ENCODE measurements at places on chromosomes 7 and 10.
A peak's percentile ranks its signal among the peaks of the same experiment; 100 is the strongest.

- H3K27ac ChIP-seq = no peak overlapping the region
- peaks cover 2% of the 10 kb centered on the region for H3K27me3 ChIP-seq
- DNase-seq = no peak
- no peak overlapping the region for H3K4me3 ChIP-seq
- no peaks in the 10 kb centered on the region for H3K36me3 ChIP-seq
- peaks cover 21% of the 10 kb centered on the region for H3K4me1 ChIP-seq
Measured at GRCh38 chr10:96292971-96293920, 11.0 kb upstream of the DNTT start.

GRCh38 chr7:27094304-27095049 is 1.3 kb downstream of the HOXA1 start:
- no peaks in the 10 kb centered on the region for H3K36me3 ChIP-seq
- no peak for DNase-seq
- no peak overlapping the region for H3K27ac ChIP-seq
- peaks cover 88% of the 10 kb centered on the region for H3K27me3 ChIP-seq
- H3K4me3 ChIP-seq = peak overlapping the region; percentile 81

GRCh38 chr10:23742807-23743206 is 303.9 kb downstream of the OTUD1 start:
- no peak for DNase-seq
- H3K4me1 ChIP-seq = no peaks in the 10 kb centered on the region
- no peak overlapping the region for H3K4me3 ChIP-seq
- no peaks in the 10 kb centered on the region for H3K36me3 ChIP-seq

DNA sequence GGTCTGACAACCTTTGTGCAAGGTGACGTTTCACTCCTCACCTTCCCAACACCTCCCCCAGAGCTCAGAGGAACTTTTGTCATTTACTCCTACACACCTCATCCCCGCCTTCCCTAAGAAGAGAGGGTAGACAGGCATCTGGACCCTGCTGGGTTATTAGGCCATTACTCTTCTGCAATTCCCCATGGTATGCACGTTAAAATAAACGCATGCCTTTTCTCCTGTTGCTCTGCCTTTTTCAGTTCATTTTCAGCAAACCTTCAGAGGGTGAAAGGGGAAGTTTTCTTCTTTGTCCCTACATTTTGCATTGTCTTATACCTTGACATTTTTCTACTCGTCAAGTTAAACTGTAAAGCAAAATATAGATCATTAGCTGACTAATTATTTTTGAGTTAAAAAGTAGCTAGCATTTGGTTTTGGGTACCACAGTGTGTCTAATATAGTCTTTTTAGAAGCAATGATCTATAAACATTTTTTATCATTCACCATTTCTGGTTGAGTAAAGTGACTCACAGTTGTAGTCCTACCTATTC is 10.5 kb upstream of the EDRF1 start:
- DNase-seq = no peak
- no peaks in the 10 kb centered on the region for H3K36me3 ChIP-seq
- no peak overlapping the region for H3K4me3 ChIP-seq
- no peaks in the 10 kb centered on the region for H3K27me3 ChIP-seq
- no peak overlapping the region for H3K27ac ChIP-seq
- H3K4me1 ChIP-seq = no peaks in the 10 kb centered on the region

- no peaks in the 10 kb centered on the region for H3K27me3 ChIP-seq
- no peak overlapping the region for H3K4me3 ChIP-seq
- no peak for DNase-seq
- H3K36me3 ChIP-seq = no peaks in the 10 kb centered on the region
- no peak overlapping the region for H3K27ac ChIP-seq
Measured at GRCh38 chr10:121440461-121440860, 157.8 kb downstream of the FGFR2 start.

- H3K4me1 ChIP-seq = peaks cover 9% of the 10 kb centered on the region
- H3K4me3 ChIP-seq = no peak overlapping the region
- DNase-seq = no peak
- no peak overlapping the region for H3K27ac ChIP-seq
- H3K27me3 ChIP-seq = no peaks in the 10 kb centered on the region
- H3K36me3 ChIP-seq = no peaks in the 10 kb centered on the region
Measured at GRCh38 chr10:16927546-16927945, 110.3 kb upstream of the RSU1 start.

- peak overlapping the region; percentile 61 for H3K27ac ChIP-seq
- no peaks in the 10 kb centered on the region for H3K27me3 ChIP-seq
- H3K4me1 ChIP-seq = peaks cover 68% of the 10 kb centered on the region
- peak overlapping the region; percentile 57 for H3K4me3 ChIP-seq
Measured at GRCh38 chr7:36777062-36777461, 52.8 kb upstream of the AOAH start.

DNA sequence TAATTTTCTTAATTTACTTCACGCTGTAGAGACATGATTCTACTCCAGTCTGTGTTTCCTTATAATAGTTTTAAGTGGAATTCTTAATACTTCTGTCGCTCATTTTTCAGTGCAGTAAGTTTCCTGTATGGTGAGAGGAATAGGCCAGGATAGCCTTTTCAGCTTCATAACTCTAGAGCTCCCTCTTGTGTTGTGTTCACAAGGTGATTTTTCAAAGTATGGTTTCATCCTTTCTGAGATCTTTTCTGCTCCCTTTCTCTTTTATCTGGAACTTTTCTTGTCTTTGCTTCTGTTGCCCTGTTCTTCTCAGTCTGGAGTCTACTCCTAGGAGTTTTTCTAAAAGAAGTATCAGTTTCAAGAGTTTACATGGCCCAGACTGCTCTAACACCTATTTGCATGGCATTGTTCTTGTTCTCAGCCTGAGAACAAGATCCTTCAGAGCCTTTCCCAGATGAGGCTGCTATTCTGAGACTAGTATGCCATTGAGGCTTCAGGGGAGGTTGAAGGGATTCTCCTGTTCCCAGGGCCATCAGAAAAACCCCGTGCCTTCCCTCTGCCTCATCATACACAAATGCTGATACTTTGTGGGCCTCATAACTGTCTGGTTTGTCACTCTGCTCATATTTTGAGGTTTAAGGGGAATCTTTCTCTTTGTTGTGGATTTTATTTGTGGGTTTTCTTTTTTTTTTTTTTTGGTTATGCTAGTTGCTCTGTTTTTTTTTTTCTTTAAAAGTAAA is 21.8 kb downstream of the NET1 start:
- no peak for DNase-seq
- H3K27ac ChIP-seq = no peak overlapping the region
- H3K4me3 ChIP-seq = no peak overlapping the region
- H3K36me3 ChIP-seq = peaks cover 12% of the 10 kb centered on the region
- H3K4me1 ChIP-seq = peaks cover 6% of the 10 kb centered on the region

GRCh38 chr10:93680412-93681047 is 21.9 kb downstream of the FRA10AC1 start:
- DNase-seq = no peak
- H3K36me3 ChIP-seq = peaks cover 18% of the 10 kb centered on the region
- no peak overlapping the region for H3K4me3 ChIP-seq

DNA sequence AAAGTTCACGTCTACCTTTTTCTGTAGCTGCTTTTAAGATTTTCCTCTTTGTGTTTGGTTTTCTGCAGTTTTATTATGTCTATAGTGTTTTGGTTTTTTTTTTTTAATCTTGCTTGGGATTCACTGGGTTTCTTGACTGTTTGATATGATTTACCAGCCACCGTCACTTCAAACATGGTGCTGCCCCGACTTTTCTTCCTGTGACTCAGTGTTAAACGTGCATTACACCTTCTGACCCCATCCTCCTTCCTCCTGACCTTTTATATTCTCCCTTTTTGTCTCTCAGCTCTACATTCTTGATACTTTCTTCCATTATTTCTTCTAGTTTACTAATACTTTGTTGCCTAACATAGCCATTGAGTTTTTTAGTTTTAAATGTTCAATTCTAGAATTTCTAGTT is 61.5 kb downstream of the GNA12 start:
- peak overlapping the region; percentile 56 for H3K27ac ChIP-seq
- DNase-seq = no peak
- peaks cover 15% of the 10 kb centered on the region for H3K36me3 ChIP-seq
- peak overlapping the region; percentile 16 for H3K4me3 ChIP-seq

GRCh38 chr10:14550471-14550981 is 219.8 kb upstream of the FRMD4A start:
- no peaks in the 10 kb centered on the region for H3K27me3 ChIP-seq
- H3K36me3 ChIP-seq = peaks cover 52% of the 10 kb centered on the region

DNA sequence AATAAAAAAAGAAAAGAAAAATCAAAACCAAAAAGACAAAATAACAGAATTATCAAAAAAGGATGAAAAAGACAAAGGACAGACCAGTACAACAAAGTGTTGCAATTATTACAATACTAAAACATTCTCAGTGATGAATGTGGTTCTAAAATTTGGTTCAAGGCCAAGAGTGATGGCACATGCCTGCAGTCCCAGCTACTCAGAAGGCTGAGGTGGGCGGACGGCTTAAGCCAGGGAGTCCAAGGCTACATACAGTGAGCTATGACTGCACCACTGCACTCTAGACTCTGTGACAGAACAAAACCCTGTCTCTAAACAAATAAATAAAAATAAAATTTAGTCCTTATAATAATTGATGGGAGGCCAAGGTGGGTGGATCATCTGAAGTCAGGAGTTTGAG is 14.5 kb downstream of the BAZ1B start:
- H3K27ac ChIP-seq = no peak overlapping the region
- H3K27me3 ChIP-seq = no peaks in the 10 kb centered on the region
- H3K36me3 ChIP-seq = peaks cover 64% of the 10 kb centered on the region
- H3K4me3 ChIP-seq = no peak overlapping the region
- no peak for DNase-seq

DNA sequence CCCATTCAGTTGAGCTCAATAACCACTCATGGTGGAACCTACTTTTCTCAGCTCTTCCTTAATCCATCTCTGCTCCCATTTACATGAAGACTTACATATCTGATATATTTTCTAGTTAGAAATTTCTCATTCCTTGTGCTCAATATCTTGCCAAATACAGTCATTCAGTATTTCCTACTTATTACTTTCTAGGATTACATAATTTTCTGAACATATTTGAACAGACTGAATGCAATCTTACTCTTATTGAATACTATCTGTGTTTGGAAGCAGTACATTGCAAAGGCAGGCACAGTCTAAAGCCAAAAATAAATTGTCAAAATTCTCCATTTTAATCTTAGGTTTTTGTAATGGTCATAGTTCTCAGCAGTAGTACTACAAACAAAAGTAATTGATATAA is 126.0 kb downstream of the GNAI1 start:
- DNase-seq = no peak
- H3K4me1 ChIP-seq = peaks cover 2% of the 10 kb centered on the region
- H3K4me3 ChIP-seq = no peak overlapping the region
- H3K27ac ChIP-seq = no peak overlapping the region
- H3K36me3 ChIP-seq = no peaks in the 10 kb centered on the region

- H3K4me3 ChIP-seq = no peak overlapping the region
- no peak for DNase-seq
- H3K27me3 ChIP-seq = peaks cover 5% of the 10 kb centered on the region
- no peaks in the 10 kb centered on the region for H3K4me1 ChIP-seq
Measured at GRCh38 chr7:3277604-3278572, 23.2 kb upstream of the SDK1 start.

Measured in activated naive CD8-positive, alpha-beta T cell treated with anti-CD3 and anti-CD28 coated beads, Interleukin-2, amount 50 U/mL, for 24 hours (primary cell).